ENCODE measurements at places on chromosomes 4 and X.

- no peak for DNase-seq
Observed at GRCh38 chrX:681989-682388, 51.4 kb downstream of the SHOX start.

GRCh38 chr4:132998585-132999230 is 150.4 kb upstream of the PCDH10 start:
- no peak for DNase-seq

- DNase-seq = no peak
Observed at GRCh38 chrX:118726396-118726795, 1.0 kb upstream of the IL13RA1 start.

DNA sequence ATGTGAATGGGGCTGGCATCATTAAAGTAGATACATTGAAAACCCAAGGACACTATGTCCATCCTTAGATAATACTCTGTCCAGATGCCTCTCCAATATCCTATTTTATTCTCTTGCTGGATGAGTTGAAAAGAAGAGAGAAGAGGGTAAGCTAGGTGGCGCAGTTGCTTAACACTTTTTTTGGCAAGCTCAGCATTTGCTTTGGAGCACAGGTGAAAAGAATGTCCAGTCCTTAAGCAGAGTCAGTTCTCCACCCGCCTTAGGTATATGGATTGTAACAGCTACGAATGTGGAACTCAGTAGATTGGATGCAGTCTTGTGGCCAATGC is 208.4 kb downstream of the NWD2 start:
- DNase-seq = peak; percentile 19

DNA sequence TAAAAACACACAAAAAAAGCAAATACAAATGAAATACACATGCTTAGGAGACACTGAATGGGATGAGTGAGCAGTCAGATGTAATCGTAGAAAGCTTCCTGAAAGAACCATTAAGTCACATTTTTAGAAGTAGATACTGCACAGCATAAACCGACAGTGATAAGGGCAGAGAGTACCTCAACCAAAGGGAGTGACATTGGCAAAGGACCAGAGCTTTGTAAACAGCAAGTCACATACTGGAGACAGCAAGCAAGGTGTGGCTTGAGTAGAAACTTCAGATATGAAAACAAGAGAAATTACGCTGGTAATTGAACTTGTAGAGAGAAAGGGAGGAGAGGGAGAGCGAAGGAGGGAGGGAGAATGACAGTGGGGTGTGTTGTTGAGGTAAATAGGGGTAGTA is 92.0 kb downstream of the CHRDL1 start:
- no peak for DNase-seq

GRCh38 chrX:19907794-19908193 is 20.4 kb upstream of the SH3KBP1 start:
- DNase-seq = no peak

GRCh38 chr4:78754872-78755271 is 21.3 kb upstream of the BMP2K start:
- no peak for DNase-seq

DNA sequence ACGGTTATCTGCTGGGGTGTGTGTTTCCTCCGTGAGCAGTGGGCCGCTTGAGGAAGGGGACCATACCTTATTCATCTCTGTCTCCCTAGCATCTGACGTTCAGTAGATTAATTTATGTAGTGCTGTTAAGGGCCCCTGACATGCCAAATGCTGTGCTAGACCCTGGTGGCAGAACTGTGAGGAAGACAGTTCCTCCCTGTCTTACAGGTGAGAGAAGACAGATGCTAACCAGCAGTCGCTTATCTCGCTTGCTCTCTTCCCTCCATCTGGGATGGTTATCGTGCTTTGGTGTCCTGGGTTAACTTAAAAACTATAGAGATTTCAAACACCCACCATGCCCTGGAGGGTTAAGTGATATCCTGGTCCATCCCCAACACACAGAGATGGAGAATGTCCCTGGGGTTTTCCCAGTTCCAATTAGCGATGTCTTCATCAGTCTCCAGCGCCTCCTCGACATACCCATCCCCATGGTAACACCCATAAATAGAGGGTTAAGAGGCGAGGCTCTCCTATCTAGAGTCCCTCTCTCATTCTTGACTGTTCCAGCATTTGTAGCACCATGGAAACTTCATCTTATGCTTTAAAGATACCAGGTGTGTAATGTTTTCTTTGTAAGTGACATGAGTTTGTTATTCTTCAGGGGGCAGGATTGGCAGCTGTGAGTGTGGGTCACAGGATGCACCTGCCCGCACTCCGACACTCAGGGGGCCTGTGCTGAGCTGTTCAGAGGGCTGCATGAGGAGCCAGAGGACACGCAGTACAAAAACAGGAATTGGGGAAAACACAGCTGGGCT is 135.2 kb downstream of the STK32B start:
- no peak for DNase-seq

DNA sequence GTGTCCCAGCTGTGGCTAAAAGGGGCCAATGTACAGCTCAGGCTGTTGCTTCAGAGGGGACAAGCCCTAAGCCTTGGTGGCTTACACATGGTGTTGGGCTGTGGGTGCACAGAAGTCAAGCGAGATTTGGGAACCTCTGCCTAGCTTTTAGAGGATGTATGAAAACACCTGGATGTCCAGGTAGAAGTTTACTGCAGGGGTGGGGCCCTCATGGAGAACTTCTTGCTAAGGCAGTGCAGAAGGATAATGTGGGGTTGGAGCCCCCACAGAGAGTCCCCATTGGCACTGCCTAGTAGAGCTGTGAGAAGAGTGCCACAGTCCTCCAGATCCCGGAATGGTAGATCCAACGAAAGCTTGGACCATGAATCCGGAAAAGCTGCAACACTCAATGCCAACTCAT is 40.5 kb downstream of the UBA6 start:
- DNase-seq = no peak

- no peak for DNase-seq
Observed at GRCh38 chr4:7976025-7976424, 36.4 kb upstream of the AFAP1 start.

- DNase-seq = no peak
Observed at GRCh38 chr4:184384810-184385557, 89.4 kb downstream of the IRF2 start.

DNA sequence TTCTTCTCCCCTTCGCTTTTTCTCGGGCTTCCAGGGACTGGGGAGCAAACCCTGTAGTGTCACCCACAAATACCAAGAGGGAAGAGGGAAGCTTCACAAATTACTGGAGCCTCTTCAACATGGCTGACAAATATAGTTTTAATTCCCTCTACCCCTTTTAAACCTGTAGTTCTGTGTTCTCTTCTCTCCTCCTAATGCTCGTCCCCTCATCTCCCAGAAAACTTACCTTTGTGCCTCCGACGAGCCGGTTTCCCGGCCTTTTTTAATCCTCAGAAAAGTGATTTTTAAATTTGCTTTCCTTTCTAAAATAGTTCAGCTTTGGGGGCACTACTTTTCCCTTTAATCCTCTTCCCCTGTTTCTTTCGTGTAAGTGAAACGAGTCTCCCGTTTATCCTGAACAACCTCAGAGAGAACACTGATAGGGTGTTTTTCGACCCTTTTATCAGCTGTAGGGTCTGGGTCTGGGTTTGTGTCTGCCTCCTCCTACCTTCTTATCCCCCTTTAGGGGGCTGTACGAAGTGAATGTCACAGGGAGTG is 408 bp downstream of the TET2 start:
- DNase-seq = no peak

GRCh38 chrX:46447384-46447783 is 97.8 kb downstream of the ZNF674 start:
- no peak for DNase-seq

DNA sequence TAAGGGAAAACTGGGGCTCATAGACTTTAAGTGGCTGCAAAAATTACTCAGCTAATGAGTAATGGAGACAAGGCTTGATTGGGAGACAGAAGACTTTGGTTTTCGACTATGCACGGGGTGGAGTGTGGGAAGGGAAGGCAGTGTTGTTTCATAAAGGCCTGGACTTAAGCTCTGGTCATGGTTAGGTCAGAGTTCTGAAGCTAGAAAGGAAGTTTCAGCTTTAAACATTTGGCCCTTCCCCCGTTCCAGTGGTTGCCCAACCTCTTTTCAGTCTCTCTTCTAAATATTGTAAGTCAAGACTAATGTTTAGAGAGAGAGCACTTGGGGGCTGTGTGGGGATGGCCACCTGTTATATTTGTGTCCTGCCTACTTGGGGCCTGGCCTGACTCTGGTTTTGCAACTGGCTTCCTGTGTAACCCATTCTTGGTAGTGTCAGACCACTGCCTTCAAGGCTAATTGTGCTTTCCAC is 21.0 kb downstream of the MSN start:
- no peak for DNase-seq

DNA sequence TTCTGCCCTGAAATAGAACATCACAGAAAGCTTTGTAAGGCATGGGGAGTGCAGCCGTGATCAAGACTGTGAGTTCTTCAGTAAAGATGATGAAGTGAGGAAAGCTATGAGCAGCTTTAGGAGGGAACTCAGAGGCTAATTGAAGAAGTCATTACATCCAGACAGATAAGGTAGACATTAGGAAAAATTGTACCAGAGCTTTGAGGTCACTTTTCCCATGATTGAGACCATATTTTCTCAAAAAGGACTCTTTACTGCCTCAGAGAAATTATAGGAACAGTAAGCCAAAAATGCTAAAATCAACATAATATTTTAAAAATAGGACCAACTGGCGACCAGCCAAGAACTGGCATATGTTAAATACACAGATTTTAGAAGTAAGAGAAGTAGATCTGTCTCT is 11.2 kb downstream of the CHST7 start:
- no peak for DNase-seq

DNA sequence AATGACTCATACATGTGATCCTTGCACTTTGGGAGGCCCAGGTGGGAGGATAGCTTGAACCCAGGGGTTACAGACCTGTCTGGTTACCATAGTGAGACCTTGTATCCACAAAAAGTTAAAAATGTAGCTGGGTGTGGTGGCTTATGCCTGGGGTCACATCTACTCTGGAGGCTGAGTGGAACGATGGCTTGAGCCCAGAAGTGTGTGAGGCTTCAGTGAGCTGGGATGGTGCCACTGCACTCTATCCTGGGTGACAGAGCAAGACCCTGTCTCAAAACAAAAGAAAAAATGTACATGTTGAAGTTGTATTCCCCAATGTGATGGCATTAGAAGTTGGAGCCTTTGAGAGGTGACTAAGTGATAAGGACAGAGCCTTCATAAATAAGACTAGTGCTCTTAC is 409.4 kb upstream of the PABPC4L start:
- DNase-seq = no peak

DNA sequence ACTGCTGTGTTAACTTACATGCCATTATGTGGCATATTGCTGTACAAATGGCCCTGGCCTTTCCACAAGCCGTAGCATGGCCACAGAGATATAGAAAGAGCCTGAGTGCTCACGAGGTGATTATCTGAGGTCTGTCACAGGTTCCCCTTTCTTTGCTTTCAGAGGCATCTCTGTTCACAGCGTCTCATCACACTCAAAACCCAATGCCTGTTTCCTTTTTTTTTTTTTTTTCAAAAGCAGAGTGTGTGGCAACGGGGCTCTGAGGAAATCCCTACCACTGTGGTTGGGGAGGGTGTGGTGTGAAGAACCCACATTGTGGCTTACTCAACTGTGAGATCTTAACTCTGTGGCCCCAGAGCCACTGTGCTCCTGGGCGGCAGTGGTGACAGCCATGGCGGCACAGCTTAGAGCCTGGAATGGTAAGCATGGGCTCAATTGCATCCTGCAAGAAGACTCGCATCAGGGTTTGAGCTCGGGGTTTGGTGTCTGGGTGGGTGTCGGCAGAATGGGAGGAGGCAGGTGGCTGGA is 30.8 kb downstream of the RTL5 start:
- DNase-seq = peak; percentile 65

- no peak for DNase-seq
Observed at GRCh38 chr4:65589331-65589730, 81.0 kb downstream of the EPHA5 start.

- DNase-seq = no peak
Observed at GRCh38 chr4:138996090-138996489, 19.5 kb upstream of the NOCT start.

- no peak for DNase-seq
Observed at GRCh38 chr4:8030121-8030781, 90.6 kb upstream of the AFAP1 start.
